ENCODE measurements at places on chromosomes 3 and 15. TPM values are rescaled to one million over a fixed set of nuclear protein-coding genes. Genes with fewer than 3 reads are reported as not detected.

TGM4 gene
- not detected for total RNA-seq

PROS1 gene
- total RNA-seq: 8.3 TPM

TMEM40 gene
- total RNA-seq: not detected

B3GNT5 gene
- total RNA-seq: 11.3 TPM

GNB4 gene
- total RNA-seq: 69.8 TPM

RHCG gene
- not detected for total RNA-seq

SEMA3B gene
- total RNA-seq: 12.4 TPM

SOX14 gene
- total RNA-seq: not detected

CPLX3 gene
- total RNA-seq: not detected

NANOGP8 gene
- not detected for total RNA-seq

ADIPOQ gene
- total RNA-seq: not detected

MYLK gene
- 238 TPM for total RNA-seq

CAPN3 gene
- 4.2 TPM for total RNA-seq

ISLR gene
- total RNA-seq: 5.3 TPM

NGLY1 gene
- 32.1 TPM for total RNA-seq

ASB14 gene
- total RNA-seq: 0.05 TPM

CIDEC gene
- total RNA-seq: 0.09 TPM

CNTN3 gene
- 0.97 TPM for total RNA-seq

ADGRG7 gene
- 0.30 TPM for total RNA-seq

GP5 gene
- 0.14 TPM for total RNA-seq

SEMA5B gene
- not detected for total RNA-seq

FBXW12 gene
- not detected for total RNA-seq

ALG1L2 gene
- total RNA-seq: 0.55 TPM

MKRN3 gene
- total RNA-seq: not detected

RETNLB gene
- total RNA-seq: not detected

COL7A1 gene
- total RNA-seq: 55.2 TPM

HIGD2B gene
- not detected for total RNA-seq

GOLGA6D gene
- not detected for total RNA-seq

CAMP gene
- total RNA-seq: not detected

ATP13A5 gene
- not detected for total RNA-seq
